ENCODE measurements at places on chromosomes 7 and 10.

GRCh38 chr7:84042110-84042539 lies 152.5 kb downstream of the SEMA3A start:
- no peak for ATAC-seq
- no peak overlapping the region for H3K27ac ChIP-seq
- no peaks in the 10 kb centered on the region for H3K4me1 ChIP-seq
- H3K36me3 ChIP-seq: no peaks in the 10 kb centered on the region
- no peaks in the 10 kb centered on the region for H3K27me3 ChIP-seq

- H3K27me3 ChIP-seq: no peaks in the 10 kb centered on the region
- no peak overlapping the region for H3K27ac ChIP-seq
- peaks cover 27% of the 10 kb centered on the region for H3K36me3 ChIP-seq
- ATAC-seq: no peak
- H3K4me3 ChIP-seq: no peak overlapping the region
Measured at GRCh38 chr10:6328699-6329423, 126.1 kb downstream of the PFKFB3 start.

- H3K27me3 ChIP-seq: peaks cover 5% of the 10 kb centered on the region
- no peak overlapping the region for H3K27ac ChIP-seq
- no peak overlapping the region for H3K4me3 ChIP-seq
- ATAC-seq: no peak
Measured at GRCh38 chr7:12553416-12553815, 17.1 kb upstream of the SCIN start.

DNA sequence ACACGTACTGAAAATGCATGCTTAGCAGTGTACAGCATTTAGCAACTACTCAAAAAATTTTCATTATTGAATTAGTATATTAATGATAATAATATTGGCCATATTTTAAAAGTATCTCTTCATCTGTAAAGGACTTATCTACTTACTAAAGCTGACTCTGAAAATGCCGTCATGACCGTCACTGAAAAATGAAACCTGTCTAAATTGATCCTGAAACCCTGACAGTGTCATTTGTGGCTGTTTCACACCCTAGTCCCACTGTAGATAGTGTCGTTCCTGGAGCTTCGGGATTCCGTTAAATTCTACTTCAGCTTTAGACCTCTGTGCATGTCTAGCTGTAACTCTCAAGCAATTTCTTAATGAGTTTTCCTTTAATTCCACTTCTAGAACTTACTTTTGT lies 35.8 kb upstream of the EZH2 start:
- H3K36me3 ChIP-seq: no peaks in the 10 kb centered on the region
- no peaks in the 10 kb centered on the region for H3K27me3 ChIP-seq
- H3K4me1 ChIP-seq: peaks cover 23% of the 10 kb centered on the region
- H3K4me3 ChIP-seq: no peak overlapping the region
- ATAC-seq: peak; percentile 88

DNA sequence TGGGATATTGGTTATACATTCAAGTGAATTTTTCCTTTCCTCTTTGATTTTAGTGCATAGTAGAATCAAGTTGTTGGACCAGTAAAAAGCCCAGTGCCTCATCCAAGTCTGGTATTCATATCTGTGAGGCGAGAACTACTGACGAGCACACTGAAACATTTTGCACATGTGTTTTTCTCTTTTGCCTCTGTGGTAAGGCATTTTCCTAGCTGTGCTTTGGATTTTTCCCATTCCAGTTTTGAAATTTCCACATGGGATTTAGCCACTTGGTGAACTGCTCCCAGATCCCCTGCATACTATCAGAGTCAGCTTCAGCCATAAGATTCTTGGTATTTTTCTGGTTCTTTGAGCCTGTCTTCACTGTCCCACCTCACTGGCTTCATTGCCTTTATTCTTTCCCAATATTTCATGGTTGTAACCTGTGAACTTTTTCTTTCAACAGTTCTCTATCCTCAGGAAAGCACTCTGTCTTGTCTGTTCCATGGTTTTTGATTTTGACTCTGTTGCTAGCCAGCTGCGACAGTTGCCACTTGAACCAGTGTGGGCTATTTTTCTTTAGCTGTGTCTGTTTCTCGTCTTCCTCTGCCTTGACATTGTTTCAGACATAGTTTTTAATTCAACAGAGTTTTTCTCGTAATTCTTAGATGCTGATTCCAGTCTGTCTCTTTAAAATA lies 239.0 kb downstream of the REEP3 start:
- H3K4me1 ChIP-seq: no peaks in the 10 kb centered on the region
- no peaks in the 10 kb centered on the region for H3K36me3 ChIP-seq

- peaks cover 4% of the 10 kb centered on the region for H3K27me3 ChIP-seq
- no peak overlapping the region for H3K27ac ChIP-seq
- H3K4me1 ChIP-seq: no peaks in the 10 kb centered on the region
- no peaks in the 10 kb centered on the region for H3K36me3 ChIP-seq
- no peak overlapping the region for H3K4me3 ChIP-seq
- no peak for ATAC-seq
Measured at GRCh38 chr7:47039089-47039648, 542.7 kb downstream of the TNS3 start.

- no peak overlapping the region for H3K4me3 ChIP-seq
- no peak for ATAC-seq
- no peaks in the 10 kb centered on the region for H3K36me3 ChIP-seq
- H3K4me1 ChIP-seq: no peaks in the 10 kb centered on the region
Measured at GRCh38 chr10:575402-576129, 113.9 kb downstream of the DIP2C start.

DNA sequence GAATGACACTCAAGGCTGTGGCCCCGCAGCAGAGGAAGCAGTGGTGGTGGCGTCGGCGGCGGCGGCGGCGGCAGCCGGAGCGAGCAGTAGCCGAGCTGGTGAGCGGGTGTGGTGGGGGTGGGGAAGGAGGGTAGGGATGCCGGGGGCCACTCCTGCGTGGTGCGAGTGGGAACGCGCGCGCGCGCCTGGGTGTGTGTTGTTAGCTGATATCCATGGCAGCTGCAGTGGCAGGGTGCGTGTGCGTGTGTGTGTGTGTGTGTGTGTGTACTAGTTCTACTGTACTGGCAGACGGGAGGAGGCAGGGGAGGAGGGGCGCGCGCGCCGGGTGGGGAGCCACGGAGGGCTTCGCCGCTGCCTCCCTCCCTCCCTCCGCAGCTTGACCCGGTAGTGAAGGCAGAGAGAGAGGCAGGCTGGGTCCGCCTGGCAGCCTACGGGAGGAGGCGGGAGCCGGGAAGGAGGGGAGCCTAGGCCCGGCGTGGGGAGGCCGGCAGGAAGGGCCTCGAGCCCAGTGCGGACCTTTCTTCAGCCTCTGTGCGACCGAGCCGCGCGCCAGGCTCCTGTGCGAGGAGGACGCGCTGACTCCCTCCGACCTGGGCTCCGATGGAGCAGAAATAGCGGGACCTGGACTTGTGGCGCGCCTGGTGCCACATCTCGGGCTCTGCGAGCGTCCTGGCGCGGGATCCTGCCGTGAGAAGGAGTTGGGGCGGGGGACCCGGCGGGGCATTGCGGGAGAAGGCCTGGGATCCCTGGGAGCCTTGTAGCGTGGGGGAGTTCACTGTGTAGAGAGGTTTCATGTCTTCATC lies at the start of gene MAGI2:
Gene MAGI2, minus strand, starts transcription at position 110 of the 803 bp plus-strand sequence. CDS start 347 bp downstream, outside the sequence.
- H3K27ac ChIP-seq: no peak within 1 kb of the TSS
- no peak for ATAC-seq
- no peak within 1 kb of the TSS for H3K4me3 ChIP-seq
- H3K27me3 ChIP-seq: peaks cover 23% of the 10 kb centered on the region
- H3K4me1 ChIP-seq: no peaks in the 10 kb centered on the region
- no peaks in the 10 kb centered on the region for H3K36me3 ChIP-seq

GRCh38 chr7:43758029-43758821 lies at the start of gene BLVRA:
Gene BLVRA (plus strand): TSS chr7:43758680. CDS start chr7:43771159, 12,479 bp downstream.
- no peaks in the 10 kb centered on the region for H3K27me3 ChIP-seq
- peak within 1 kb of the TSS; percentile 81 for H3K4me3 ChIP-seq
- H3K4me1 ChIP-seq: peaks cover 23% of the 10 kb centered on the region
- no peaks in the 10 kb centered on the region for H3K36me3 ChIP-seq

- peaks cover 5% of the 10 kb centered on the region for H3K4me1 ChIP-seq
- H3K36me3 ChIP-seq: no peaks in the 10 kb centered on the region
- H3K4me3 ChIP-seq: no peak overlapping the region
- peaks cover 29% of the 10 kb centered on the region for H3K27me3 ChIP-seq
- no peak for ATAC-seq
Measured at GRCh38 chr10:29317027-29317420, 28.2 kb downstream of the LYZL1 start.

DNA sequence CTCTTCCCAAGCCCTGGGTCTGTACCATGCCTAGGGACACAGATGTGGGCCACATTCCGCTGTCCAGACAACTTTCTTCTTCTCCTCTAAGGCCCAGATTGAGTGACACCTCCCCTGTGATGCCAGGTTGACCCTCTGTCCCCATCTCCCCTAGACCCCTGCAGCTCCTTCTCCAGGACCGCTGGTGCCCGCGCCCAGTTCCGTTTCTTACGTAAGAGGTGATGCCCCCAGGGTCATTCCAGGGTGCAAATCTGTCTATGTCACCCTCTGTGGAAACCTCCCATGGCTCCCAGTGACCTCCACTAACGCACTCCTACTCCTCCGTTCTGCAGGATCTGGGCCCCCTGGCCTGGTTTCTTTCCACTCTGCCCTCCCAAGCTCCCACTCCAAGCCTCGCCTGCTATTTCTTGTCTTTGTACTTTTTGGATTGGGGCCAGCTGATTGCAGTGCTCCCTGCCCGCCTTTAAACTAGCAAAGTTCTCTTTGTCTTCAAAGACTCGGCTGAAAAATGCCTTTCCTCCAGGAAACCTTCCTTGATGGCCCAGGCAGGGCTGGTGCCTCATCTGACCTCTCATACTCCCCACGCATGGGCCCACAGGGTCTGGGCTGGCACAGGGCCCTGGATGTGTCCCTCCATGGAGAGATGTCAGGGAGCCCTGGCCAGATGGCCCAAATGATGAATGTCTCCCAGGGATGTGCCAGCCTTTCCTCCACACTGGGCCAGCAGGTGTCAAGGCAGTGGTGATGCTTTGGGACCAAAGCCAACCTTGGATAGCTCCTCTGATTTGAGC lies 21.3 kb upstream of the ELN start:
- peak overlapping the region; percentile 4 for H3K27ac ChIP-seq
- H3K27me3 ChIP-seq: no peaks in the 10 kb centered on the region
- H3K36me3 ChIP-seq: no peaks in the 10 kb centered on the region
- no peak for ATAC-seq

DNA sequence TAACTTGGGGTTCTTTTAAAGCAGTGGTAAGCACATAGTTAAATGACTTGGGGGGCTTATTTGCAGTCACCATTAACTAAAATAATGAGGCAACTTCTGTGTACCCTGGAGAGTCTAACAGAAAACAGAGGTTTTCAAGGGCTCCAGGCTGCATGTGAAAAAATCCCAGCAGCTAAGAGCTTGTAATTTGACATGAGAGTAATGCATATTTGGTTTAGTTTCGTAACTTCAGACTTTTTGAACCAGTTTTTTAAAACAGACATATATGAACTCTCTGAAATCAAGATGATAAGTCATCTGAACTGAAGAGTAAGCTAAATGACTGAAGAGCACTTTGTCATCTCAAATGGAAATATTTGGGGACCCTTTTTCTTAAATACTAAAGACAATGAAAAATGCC lies 40.2 kb upstream of the IFRD1 start:
- no peaks in the 10 kb centered on the region for H3K27me3 ChIP-seq
- no peaks in the 10 kb centered on the region for H3K4me1 ChIP-seq
- peak overlapping the region; percentile 43 for H3K27ac ChIP-seq
- no peak for ATAC-seq

GRCh38 chr10:35882422-35883150 lies 240.5 kb upstream of the FZD8 start:
- H3K36me3 ChIP-seq: no peaks in the 10 kb centered on the region
- ATAC-seq: no peak
- H3K27me3 ChIP-seq: no peaks in the 10 kb centered on the region
- no peak overlapping the region for H3K27ac ChIP-seq
- H3K4me3 ChIP-seq: no peak overlapping the region

DNA sequence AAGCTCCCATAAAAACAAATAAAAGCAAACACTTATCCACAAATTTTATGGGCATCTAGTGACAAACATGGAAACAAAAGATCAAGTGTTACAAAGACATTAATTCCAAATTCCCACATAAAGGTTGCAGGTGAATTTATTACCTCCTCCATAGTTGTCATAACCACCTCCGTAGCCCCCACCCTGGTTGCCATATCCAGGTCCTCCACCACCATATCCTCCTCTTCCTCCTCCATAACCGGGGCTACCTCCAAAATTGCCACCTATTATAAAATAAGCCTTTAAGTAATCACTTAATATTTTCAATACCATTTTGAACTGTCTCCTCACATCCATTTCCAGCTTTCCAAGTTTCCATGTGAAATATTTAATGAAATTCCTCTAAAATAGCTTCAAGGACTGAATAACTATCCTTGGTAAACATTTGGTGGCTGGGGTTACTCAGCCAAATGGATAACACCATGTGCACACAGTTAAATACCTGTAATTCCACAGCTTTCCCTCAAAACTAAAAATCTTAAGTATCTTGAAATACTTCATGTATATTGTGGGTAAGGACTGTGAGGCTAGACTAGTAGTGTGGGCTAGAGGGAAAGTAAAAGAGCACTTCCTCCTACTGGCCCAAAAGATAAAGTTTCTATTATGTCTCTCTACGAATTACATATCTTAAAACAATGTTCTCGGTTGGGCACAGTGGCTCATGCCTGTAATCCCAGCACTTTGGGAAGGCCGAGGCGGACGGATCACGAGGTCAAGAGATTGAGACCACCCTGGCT lies 6.9 kb downstream of the HNRNPA2B1 start:
- H3K27ac ChIP-seq: peak overlapping the region; percentile 89
- H3K36me3 ChIP-seq: peaks cover 100% of the 10 kb centered on the region
- H3K4me1 ChIP-seq: peaks cover 69% of the 10 kb centered on the region
- no peak for ATAC-seq
- H3K4me3 ChIP-seq: peak overlapping the region; percentile 100

DNA sequence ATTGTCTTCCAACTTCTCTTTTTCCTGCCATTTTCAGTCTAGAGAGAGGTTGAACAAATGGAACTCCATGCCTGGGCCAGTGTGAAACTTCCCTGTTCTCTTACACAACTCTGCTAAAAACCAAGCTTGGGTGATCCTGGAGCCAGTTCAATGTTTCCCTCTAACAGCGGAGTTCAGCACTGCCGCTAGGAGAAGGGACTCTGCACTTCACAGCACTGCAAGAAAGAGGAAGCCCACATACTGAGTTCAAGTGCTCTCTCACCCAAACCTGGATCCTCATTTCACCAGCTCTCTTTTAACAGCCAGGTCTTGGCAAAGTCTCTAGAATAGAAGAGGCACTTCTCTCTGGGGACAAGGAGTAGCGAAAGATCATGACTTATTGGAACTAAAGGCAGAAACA lies 18.8 kb downstream of the FOXI2 start:
- no peaks in the 10 kb centered on the region for H3K4me1 ChIP-seq
- H3K4me3 ChIP-seq: no peak overlapping the region
- no peaks in the 10 kb centered on the region for H3K36me3 ChIP-seq

DNA sequence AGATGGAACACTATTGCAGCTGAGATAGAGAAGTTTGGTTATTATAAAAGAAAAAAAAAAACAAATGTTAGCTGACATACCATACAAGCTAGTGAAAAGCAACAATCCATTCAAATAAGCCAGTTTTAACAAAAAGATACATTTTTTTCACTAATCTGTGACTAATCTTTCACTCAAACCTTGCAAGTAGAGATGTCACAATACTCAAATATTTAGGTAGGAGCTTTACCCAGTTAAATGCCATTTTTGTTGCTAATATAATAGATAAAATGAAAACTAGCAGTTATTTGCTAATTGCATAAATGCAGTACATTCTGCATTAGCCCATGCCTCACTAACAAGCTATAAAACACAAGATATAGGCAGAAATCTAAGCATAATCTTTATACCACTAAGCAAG lies 123.6 kb downstream of the BTAF1 start:
- no peak for ATAC-seq
- H3K27me3 ChIP-seq: no peaks in the 10 kb centered on the region
- H3K4me1 ChIP-seq: peaks cover 10% of the 10 kb centered on the region
- H3K27ac ChIP-seq: no peak overlapping the region

- no peak overlapping the region for H3K27ac ChIP-seq
- H3K27me3 ChIP-seq: peaks cover 17% of the 10 kb centered on the region
- H3K4me1 ChIP-seq: no peaks in the 10 kb centered on the region
- H3K36me3 ChIP-seq: no peaks in the 10 kb centered on the region
Measured at GRCh38 chr7:155885167-155886155, 73.2 kb upstream of the SHH start.

All from activated T-helper 17 cell treated with anti-CD3 and anti-CD28 coated beads, Interleukin-2, amount 50 U/mL, for 72 hours (primary cell).